ENCODE measurements at places on chromosomes 1 and 21.

DNA sequence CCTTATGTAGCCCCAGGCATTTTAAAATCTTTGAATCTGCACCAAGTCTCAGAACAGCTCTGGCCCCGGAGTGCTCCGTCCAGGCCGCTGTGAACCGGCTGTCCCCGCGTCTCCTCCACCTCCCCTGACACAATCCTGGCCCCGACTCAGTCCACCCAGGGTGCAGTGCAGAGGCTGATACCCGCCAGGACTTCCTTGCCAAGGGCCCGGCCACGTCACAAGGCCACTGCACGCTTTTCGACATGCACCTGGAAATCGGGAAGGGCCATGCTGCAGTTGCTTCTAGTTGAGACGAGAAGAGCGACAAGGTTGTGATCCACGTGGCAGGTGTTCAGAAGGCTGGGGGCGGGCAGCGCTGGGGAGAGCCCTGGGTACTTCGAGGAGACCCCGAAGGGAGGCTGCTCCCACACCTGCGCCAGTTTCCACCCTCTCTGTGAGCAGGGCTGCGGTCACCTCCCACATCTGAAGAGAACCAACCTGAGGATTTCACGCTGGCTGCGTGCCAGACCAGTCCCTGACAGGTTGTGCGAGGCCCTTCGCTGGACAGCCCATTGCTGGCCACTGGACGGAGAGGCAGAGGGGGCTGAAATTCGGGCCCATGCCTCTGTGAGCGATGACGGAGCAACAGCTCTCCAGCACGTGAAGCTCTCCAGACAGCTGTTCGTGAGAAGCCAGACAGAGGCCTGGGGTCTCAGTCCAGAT is 6.7 kb downstream of the VWA1 start:
- no peak for DNase-seq

GRCh38 chr21:31553926-31554325 is 105.6 kb upstream of the SOD1 start:
- DNase-seq: no peak

- no peak for DNase-seq
Observed at GRCh38 chr1:56477164-56478111, 101.9 kb downstream of the PLPP3 start.

DNA sequence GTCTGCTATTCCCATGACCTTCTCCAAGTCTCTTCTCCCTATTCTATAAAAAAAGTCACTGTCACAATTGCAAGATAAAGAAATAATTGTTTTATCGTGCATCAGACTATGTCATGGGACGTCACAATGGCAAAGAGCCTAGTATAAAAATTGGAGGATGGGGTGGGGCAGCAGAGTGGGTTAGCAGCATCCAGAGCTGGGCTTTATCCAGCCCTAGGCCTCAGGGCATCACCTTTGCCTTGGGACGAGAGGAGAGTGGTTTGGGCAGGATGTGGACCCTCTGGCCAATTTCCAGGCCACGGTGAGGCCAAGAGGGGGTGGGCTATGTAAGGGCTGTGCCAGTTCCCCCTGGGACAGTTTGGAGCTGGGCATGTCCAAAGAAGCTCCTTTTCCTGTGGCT is 25.7 kb downstream of the WNT4 start:
- no peak for DNase-seq

- DNase-seq: no peak
Observed at GRCh38 chr1:35857830-35858229, 25.2 kb upstream of the AGO1 start.

DNA sequence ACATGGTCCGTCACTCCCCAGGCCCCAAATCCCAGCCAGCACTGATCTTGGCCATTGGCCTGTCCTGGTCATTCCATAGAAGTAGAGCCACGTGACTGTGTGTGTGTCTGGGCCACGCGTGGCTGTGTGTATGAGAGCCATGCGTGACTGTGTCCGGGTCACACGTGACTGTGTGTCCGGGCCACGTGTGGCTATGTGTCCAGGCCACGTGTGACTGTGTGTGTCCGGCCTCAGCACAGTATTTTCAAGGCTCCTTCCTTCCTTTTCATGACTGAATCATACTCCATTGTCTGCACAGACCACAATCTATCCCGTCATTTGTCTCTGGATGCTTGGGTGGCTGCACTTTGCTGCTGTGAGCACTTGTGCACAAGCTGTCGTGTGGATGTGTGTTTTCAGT is 67.4 kb downstream of the SKI start:
- DNase-seq: no peak

DNA sequence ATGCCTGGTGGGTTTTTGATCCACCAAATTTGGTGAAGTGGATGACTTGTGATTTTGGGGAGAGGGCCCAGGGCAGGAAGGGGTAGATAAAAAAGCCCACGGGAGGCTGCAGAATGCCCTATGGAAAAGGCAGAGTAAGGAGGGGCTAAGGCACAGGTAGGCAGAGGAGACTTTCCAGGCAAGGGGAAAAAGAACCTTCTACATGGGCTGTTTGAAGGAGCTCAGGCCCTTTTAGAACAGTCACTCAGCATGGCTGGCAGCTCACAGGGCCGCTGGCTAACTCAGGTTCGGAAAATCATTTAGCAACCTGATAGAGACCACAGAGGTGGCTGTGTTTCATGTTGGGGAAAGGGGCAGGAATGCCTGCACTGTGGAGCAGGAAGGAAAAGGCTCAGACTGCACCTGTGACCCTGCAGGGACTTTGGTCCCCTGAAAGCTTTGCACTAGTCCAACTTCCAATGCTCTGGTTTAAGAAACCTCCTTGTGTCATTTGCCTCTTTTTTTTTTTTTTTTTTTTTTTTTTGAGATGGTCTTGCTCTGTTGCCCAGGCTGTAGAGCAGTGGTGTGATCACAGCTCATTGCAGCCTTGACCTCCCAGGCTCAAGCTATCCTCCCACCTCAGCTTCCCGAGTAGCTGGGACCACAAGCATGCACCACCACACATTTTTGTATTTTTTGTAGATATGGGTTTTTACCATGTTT is 58.5 kb upstream of the ENAH start:
- DNase-seq: no peak

GRCh38 chr1:167862432-167863076 is 51.4 kb downstream of the ADCY10 start:
- no peak for DNase-seq

GRCh38 chr1:25432749-25433388 is 2.2 kb downstream of the MACO1 start:
- DNase-seq: no peak

- no peak for DNase-seq
Observed at GRCh38 chr1:82162486-82163420, 362.0 kb downstream of the ADGRL2 start.

Data from activated CD4-positive, alpha-beta memory T cell treated with anti-CD3 and anti-CD28 coated beads for 36 hours (primary cell).